ENCODE measurements at places on chromosomes 5 and 9.

- DNase-seq: no peak
Observed at GRCh38 chr5:7706256-7706655, 144.7 kb downstream of the CFAP90 start.

GRCh38 chr9:133750982-133751649, 13.0 kb upstream of the SARDH start:
- DNase-seq: no peak

GRCh38 chr9:107378006-107378405, 94.9 kb downstream of the RAD23B start:
- DNase-seq: no peak

GRCh38 chr9:76516350-76516749, 57.4 kb downstream of the GCNT1 start:
- DNase-seq: peak; percentile 5

- DNase-seq: peak; percentile 22
Observed at GRCh38 chr5:163565931-163566608, 60.7 kb downstream of the MAT2B start.

DNA sequence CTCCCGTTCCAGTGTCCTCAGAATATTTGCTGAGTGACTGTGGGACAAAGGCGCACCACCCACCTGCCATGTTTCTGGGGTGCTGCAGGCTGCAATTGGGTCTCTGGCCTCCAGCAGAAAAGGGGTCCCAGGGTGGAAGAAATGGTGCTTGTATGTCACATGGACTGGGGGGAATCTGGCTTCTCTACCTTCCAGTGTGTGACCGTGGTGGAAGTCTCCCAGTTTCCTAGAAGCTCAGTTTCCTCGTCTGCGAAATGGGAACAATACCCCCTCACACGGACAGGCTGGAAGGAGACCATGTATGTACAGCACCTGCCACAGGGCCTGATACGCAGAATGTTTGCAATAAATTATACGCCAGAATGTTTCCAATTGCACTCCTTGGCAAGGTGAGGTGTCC, 23.8 kb downstream of the CPLX2 start:
- DNase-seq: no peak

DNA sequence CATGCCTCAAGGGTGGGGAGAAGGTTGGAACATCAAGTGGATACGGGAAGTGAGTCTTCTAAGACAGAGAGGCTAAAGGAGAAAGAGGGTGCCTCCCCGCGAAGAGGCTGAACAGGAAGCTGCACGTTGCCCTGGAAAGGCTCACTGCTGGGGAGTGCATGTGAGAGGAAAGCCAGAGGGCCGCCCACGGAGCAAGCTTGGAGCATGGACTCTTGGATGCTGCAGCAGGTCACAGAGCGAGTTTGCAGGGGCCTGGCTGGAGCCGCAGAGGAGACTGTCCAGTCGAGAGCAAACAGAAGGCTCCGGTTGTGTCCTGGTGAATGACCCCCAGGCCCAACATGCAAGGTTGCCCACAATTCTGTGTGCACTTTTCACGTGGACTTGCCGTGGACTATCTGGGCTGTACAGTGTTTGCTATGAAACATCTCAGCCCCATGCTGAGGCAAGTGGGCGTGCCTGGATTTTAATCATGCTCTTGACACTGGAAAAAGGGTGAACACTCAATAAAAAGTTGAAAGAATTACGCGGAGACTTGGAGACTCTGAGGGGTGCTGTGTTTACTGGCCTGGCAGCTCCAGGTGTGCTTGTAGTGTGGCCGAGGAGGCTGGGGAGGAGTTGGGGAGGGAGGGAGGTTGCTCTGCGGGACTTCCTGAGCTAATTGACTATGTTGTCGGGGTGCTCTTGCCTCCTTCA, 54.5 kb upstream of the GARNL3 start:
- peak; percentile 44 for DNase-seq

- DNase-seq: no peak
Observed at GRCh38 chr9:93126825-93127368, 7.2 kb downstream of the NINJ1 start.

- DNase-seq: no peak
Observed at GRCh38 chr9:135132008-135132407, 44.5 kb downstream of the OLFM1 start.

- DNase-seq: no peak
Observed at GRCh38 chr5:168642019-168642418, 62.9 kb upstream of the PANK3 start.

DNA sequence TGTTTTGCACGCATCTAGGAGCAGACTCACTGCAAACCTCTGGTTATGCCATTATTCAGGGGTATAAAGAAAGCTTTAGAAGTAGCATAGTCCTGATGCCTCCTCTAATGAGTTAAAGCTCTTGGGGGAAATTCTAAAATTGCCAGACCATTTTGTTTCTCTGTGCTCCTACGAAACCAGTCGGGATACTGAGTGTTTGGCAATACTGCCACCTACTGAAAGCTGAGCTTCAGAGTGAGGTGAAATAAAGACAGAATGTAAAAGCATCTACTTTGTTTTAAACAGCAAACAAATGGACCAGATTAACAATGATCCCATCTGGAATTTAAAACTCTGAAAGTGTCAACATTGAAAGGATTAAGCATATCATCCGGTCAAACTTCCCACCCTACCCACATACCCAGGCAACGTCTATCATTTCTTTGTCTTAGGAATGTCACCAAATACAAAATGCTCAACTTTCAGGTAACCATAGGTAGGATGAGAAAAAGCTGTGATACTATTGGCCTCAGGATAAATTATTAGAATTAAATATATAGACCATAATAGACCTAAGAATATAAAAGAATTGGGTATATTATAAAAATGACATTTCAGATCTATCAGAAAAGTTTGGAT, 77.8 kb upstream of the SHISAL2B start:
- DNase-seq: peak; percentile 66

DNA sequence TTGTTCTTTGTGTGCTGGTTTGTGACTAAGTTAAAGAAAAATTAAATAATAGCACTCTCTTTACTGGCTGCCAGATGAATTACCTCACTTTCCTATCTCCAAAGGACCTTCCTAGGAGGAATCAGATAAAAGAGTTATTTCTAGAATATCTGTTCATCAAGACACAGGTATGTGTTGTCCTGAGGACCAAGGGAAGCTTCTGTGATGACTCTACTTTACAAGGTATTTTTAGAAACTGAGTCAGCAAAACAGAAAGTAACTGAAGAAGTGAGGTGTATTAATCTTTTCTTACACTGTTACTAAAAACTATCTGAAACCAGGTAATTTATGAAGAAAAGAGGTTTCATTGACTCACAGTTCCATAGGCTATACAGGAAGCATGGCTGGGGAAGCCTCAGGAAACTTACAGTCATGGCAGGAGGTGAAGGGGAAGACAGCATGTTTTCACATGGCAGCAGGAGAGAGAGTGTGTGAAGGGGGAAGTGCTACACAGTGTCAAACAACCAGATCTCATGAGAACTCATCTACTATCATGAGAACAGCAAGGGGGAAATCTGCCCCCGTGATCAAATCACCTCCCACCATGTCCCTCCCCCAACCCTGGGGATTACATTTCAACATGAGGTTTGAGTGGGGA, 189.2 kb upstream of the DMAC1 start:
- no peak for DNase-seq

DNA sequence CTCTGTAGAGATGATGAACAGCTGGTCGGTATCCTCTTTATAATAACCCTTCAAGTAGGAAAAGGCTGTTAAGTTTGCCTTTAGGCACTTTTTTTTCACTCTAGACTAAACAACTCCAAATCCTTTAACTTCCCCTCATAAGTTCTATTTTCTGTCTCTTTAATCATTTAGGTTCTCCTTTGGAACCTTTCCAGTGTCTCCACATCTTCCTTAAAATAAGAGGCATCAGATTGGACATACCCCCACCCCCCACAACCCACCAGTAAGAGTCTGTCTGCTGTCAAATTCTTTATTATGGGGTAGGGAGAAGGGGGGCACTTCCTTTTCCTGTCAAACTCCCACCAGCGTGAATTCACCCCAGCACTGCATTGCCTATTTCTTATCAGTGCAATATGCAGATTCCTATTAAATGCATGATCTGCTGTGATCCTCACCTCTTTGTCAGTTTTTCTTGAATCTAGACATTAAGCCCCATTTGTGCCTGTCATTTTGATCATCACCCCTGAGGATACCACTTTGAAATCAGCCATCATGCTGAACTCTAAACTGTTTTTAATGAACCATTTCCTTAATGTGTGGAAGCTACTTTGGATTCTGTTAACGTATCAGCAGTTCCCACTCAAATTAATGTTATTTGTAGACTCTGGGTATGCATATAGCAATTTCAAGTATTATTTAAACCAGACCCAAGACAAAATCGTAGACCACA, 212.2 kb downstream of the PDZD2 start:
- DNase-seq: peak; percentile 8

- no peak for DNase-seq
Observed at GRCh38 chr9:78605041-78606000, 308.4 kb downstream of the PSAT1 start.

- DNase-seq: no peak
Observed at GRCh38 chr5:103621548-103621930, 59.0 kb upstream of the NUDT12 start.

DNA sequence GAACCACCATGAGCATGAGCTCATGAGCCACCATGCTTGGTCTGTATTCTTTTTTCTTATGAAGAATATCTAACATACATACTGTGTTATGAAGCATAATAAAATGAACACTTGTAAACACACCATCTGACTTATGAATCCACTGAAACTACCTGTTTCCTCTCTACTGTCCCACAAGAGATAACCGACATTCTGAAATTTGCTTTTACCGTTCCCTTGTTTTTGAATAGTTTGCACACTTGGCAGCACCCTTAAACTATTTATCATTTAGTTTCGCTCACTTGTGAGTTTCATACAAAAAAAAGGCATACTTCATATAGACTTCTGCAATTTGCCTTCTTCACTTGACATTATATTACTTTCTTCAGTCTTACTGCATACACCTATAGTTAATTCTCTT, 8.9 kb downstream of the LARS1 start:
- DNase-seq: no peak

DNA sequence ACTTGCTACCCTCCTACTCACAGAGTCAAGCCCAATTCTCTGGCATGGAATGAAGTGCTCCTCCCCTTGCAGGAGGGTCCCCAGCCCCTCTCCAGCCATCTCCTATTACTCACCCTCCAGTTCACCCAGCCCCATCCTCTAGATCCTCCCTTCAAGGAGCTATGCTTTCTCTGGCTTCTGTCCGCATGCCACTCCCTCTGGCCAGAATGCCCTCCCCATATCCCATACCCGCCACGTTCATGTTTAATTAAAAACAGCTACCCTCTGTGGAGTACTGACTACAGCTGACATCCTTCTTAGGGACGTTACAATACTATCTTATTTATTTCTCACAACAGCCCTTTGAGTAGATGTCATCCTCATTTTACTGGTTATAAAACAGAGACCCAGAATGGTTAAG, 3.0 kb downstream of the F2R start:
- no peak for DNase-seq

DNA sequence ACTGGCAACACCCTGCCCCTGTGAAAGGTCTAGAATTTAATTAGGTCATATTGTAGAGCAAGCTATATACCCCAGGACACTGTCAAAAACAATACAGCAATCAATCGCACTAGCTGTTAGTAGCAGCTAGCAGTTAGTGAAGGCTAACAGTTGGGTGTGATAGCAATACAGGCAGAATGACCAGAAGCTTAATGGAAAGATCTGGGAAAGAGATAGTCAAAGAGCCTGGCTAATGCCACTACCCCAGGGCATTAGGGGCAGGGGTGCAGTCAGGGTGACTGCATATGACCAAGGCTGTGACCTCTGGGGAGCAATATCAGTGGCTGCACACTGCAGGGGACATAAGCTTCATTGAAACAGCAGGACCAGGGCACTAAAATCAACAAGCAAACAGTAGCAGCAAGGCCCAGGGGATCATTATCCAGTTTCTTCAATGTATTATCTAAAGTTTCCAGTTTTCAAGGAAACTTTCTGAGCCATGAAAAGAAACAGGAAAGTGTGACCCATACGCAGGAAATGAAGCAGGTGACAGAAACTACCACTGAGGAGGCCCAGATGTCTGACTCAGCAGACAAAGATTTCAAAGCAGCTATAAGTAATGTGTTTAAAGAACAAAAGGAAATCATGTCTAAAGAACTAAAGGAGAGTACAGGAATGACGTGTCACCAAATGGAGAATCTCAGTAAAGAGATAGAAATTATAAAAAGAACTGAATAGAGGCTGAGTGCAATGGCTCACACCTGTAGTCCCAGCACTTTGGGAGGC, 82.4 kb downstream of the ZNF354C start:
- peak; percentile 6 for DNase-seq

DNA sequence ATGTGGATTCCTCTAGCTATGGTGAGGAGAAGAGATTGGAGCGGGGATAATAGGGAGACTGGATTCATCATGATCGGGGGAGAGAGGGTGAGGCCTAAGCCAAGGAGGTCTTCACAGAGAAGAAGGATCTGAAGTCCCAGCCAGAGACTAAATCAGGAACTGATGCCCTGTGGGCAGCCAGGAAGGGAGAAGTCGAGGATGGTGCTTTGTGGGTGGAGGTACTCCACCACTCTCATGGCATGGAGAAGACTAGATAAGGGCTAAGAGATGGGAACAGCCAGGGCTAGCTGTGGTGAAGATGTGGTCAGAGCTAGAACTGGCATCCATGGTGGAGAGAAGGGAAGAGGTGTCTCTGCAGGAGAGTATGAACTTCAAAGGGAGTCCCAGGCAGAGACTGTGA, 3.0 kb upstream of the RGS14 start:
- no peak for DNase-seq

GRCh38 chr5:8391911-8392310, 523.0 kb downstream of the MTRR start:
- DNase-seq: no peak

DNA sequence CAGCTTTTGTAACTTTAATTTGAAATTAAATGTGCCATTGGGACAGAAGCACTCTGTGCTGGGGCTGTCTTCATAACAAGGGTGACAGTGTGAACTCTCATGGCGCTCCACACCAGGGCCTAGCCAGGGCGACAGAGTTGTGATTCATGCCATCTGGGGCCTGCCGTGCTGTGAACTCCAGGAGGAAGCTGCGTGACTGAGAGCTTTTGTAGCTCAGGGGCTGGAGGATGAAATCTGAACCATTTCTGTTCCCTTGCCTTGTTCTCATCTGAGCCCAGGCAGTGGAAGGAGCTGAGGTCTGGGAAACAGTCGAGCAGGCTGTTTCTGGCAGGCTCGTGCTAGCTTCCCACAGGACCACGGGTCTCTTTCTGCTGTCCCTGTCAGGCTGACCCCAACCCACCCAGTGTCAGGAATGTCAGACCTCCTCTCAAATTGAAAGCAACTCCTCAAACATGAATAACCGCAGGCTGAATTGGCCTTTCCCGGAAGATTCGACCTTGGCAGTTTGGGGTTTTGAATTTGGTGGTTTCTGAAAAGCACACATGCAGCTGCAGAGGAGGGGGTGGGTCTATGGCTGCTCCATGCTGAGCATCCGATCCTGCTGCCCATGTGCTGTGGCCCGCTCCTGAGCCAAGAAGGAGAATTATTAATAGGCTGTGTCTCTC, 69.2 kb upstream of the RPS23 start:
- DNase-seq: no peak

- peak; percentile 10 for DNase-seq
Observed at GRCh38 chr5:76818844-76819831, at the start of gene F2RL1. Gene F2RL1 (plus strand): TSS chr5:76819030. CDS start chr5:76819183, 153 bp downstream.

DNA sequence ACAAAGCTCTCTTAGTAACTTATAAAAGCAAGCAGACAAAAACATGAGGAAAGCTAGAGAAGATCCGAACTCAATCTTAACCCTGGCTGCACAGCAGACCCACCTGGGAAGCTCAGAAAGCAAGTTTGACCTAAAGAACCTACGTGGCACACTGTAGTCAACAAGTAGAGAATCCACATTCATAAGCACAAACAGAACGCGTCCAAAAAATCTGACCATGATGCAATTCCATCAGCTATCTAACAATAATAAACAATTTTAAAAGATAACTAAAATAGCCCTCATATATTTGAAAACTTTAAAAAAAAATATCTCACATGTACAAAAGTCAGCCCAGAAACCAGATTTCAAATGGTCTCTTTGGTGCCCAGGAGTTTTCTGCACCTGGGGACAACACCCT, 4.6 kb downstream of the LMAN2 start:
- no peak for DNase-seq
